ENCODE measurements at places on chromosomes 5 and 9.

DNA sequence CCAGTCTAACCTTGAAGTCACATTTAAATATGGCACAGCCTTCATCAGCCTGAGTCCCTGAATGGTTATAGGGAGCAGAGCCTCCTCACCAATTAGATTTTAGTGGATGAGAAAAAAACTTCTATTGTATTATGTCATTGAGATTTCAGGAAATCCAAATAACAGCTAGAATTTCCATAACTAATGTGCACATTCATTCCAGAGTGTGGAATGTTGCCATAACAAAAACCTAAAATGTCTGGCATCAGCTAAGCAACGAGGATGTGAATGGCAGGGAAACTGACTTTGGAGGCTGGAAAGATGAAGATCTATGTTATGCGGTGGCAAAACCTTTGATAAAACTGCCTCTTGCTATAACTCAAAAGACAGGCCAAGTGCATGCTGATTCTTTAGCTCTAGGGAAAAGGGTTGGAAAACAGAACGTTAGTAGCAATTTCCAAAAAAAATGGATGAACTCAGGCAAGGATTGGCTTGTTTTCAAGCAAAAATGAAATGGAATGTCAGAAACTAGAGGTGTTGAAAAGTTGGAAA, 91.3 kb upstream of the NFIB start:
- DNase-seq, result no peak

- no peak for DNase-seq
Measured at GRCh38 chr5:124330595-124331220, 415.7 kb downstream of the ZNF608 start.

- no peak for DNase-seq
Measured at GRCh38 chr5:54887663-54888062, 97.7 kb downstream of the ESM1 start.

DNA sequence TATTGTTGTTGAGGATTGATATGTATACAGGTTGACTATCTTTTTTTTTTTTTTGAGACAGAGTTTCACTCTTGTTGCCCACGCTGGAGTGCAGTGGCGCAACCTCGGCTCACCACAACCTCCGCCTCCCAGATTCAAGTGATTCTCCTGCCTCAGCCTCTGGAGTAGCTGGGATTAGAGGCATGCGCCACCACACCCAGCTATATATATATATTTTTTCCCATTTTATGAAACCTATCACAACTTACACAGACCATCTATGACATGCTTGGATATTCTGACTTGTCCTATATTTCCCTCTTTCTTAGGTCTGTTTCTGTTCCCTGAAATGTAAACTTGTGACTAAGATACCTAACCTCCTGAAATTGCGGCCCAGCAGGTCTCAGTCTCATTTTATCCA, 5.0 kb downstream of the CD14 start:
- DNase-seq, result no peak

DNA sequence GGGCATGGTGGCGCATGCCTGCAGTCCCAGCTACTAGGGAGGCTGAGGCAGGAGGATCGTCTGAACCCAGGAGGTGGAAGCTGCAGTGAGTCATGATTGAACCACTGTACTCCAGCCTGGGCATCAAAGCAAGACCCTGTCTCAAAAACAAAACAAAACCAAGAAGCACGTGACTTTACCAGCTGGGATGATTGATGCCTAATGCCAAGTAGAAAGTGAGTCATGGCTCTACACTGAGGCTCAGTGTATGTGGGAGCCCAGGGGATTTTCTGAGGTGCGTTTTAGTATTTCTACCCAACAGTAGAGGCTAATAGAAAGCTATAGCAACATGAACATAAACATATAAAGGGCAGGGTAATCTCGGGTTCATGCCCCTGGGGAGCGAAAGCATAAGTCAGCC, 13.9 kb upstream of the BRD3OS start:
- no peak for DNase-seq

- DNase-seq, result no peak
Measured at GRCh38 chr5:133714161-133714915, 102.0 kb upstream of the FSTL4 start.

- DNase-seq, result no peak
Measured at GRCh38 chr9:114372921-114373448, 14.8 kb downstream of the AKNA start.

DNA sequence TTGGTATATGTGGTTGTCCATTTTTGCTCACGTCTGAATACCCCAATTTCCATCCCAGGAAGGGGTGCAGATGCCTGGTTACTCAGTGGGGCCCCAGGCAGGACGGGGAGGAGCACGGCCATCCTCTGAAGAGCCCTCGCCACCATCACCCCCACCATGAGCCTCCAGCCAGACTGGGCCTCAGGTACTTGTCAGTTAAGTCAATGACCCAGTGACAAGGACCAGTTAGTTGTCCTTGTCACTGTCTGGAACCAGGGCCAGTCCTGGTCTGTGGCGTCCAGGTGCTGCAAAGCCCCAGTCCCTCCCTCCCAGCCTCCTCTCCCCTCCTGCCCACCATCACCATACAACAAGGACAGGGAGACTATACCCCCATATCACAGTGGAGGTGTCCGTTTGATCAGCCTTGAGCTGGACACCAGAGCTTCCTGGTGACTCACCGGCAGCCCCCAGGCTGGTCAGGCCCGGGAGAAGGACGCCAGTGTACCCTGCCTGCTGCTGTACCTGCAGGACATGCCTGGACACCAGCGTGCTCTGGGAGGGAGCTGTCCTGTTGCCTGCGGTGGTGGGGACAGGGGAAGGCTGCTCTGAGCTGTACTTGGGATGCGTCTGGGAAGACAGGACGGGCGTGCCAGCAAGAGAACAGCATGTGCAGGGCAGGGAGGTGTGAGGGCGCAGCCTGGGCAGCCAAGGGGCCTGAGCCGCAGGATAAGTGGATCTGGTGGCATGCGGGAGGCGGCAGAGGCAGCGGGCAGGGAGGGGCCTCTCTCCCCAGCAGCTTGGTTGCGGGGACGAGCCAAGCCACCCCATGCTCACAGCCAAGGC, 32.6 kb upstream of the TTLL11 start:
- DNase-seq, result no peak

DNA sequence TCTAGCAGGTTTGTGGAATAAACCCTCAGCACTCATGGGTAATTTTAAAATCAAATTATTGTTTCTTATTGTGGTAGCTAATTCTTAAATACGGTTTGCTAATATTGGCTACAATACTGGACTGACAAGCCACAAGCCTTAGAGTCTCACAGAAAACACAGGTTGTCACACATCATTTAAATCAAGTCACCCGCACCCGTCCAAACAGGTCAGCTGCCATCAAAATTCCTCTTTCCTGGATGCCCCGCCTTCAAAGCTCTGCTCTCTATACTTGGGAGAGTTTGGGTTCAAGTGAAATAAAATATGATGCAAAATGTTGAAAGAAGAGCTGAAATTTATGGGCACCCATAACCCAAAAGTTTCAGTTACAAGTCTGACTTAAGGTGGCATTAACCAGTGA, 12.3 kb upstream of the SUSD1 start:
- no peak for DNase-seq

DNA sequence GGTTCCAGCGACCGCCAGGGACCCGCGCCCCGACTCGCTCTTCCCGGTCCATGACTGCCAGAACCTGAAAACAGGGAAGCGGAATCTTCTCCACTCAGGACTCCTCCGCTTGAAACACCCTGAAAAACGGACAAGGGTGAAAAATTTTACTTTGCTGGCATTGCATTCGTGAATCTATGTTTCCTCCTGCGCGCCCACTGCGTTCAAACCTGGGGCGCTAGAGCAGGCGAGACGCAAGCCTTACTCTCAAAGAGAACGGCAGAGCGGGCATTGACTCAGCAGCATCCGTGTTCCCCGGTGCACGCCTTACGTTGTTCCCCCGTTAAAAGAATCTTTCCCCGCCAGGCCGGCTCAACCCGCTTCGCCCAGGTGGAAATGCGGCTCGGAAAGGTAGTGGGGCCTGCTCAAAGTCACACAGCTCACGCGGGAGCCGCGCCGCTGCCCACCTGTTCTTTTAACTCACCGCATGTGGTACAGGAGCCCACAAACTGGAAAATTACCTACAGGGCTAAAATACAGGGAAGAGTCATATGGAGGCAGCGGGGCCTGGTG, 999 bp upstream of the DRD1 start:
- DNase-seq, result no peak

GRCh38 chr5:156427315-156427714, 100.4 kb downstream of the SGCD start:
- DNase-seq, result no peak

DNA sequence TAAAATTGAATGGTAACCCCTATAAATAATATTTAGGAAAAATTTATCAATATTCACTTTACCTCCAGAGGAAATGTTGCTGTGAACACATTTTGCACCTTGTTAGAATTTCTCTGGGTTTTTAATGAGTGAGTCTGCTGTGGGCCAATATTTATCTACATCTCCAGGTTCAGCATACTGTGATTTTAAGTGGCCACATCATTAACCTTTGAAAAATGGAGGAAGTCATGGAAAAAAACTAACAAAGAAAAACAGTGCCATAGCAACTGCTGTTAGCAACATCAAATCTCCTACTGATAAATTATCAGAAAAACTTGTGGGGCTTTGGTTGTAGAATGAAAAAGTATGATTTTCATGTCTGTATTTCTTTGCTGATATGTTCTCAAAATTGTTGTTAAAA, 55.0 kb downstream of the CD180 start:
- no peak for DNase-seq

GRCh38 chr5:63262185-63262981, 683.8 kb downstream of the LRRC70 start:
- DNase-seq, result peak; percentile 60

GRCh38 chr9:84701801-84702200, 32.3 kb downstream of the NTRK2 start:
- no peak for DNase-seq

DNA sequence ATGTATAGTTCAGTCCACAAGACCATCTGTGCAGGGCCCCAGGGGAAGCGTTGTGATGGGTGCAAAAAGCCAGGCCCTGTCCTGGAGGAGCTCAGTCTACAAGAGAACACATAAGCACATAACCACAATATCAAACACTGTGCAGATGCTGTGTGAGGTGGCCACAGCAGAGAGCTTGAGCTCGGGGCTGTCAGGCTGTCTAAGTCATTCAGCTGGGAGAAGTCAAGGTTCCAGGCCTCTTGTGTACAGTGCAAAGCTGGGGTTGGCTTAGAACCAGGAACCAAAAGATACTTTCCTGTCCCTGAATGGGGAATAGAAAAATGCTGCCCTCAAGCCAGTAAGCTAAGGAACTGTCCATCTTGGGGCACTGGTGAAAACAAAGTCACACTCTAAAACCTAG, 75.0 kb downstream of the PRDM6 start:
- no peak for DNase-seq

DNA sequence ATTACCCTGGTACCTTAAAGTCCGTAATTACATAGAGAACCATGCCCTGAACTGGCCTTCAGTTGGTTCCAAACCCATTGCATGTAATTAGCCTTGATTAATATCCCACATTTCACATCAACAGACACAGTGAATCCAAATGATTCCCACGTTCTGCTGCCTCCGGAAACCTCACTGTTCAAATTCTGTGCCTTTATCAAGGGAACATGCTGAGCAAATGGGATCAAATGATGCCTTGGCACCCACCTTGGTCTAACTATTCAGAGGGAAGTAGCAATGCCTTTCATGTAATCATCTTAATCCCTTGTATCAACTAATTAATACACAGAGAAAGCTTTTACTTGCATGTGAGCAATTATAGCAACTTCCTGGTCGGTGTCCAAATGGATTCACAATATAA, 100.6 kb downstream of the EFNA5 start:
- no peak for DNase-seq

GRCh38 chr5:62154758-62155157, 151.2 kb upstream of the KIF2A start:
- no peak for DNase-seq

DNA sequence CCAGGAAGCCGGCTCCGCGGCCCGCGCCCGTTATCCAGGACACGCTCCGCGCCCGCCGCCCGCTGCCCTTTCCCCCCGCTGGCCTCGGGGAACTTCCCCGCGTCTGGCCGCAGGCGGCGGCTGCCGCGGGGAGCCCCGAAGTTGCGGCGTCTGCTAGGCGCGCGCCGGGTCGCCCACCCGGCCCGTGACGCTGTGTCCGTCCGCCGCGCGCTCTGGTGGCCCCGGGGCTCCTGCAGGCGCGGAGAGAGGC, 621 bp upstream of the GCNT4 start:
- DNase-seq, result no peak

DNA sequence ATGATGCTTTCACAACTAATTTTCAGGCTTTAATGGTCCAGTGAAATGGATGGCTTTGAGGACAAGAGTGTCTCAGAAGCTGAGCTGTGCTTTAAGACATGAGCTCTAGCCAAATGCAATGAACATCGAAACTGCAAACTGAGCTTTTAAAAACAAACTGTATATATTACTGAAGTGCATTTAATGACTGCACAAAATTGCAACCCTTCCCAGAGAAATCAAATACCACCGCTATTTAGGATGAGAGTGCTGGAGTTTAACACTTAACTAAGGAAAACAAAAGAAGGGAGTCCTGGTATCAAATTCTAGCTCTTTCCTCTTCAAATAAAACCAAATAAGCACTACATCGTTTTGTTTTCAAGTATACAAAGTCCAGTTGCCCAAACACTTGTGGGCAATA, 163.9 kb downstream of the SLF1 start:
- DNase-seq, result no peak

- no peak for DNase-seq
Measured at GRCh38 chr9:131017067-131017466, 8.1 kb downstream of the LAMC3 start.

- no peak for DNase-seq
Measured at GRCh38 chr5:147690595-147690994, 91.9 kb downstream of the JAKMIP2 start.

DNA sequence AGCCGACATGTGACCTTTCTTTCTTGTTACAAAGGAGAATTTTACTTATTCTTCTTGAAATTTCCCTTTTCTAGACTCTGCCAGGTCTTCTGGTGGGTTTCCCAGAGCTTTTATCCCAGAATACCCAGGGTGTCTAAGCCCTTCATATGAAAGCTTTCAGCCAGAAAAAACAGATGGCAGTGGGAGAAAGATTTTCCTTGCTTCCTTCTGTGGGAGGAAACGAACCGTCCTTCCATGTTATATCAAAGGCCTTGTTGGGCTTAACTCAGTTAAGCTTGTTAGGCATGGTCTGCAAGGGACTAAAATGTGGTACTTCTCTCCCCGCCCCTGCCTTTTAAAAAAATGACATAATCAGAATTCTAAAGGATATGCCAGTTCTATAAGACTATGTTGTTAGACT, 47.5 kb downstream of the SPATA31D1 start:
- no peak for DNase-seq

GRCh38 chr5:15834596-15835245, 334.7 kb downstream of the FBXL7 start:
- DNase-seq, result peak; percentile 96

GRCh38 chr5:179060116-179061008, at the start of gene ZNF354C:
Gene ZNF354C (plus strand): TSS chr5:179060373. CDS start chr5:179062069, 1,696 bp downstream.
- DNase-seq, result peak; percentile 62

- DNase-seq, result no peak
Measured at GRCh38 chr5:511476-511875, 12.8 kb downstream of the SLC9A3 start.

DNA sequence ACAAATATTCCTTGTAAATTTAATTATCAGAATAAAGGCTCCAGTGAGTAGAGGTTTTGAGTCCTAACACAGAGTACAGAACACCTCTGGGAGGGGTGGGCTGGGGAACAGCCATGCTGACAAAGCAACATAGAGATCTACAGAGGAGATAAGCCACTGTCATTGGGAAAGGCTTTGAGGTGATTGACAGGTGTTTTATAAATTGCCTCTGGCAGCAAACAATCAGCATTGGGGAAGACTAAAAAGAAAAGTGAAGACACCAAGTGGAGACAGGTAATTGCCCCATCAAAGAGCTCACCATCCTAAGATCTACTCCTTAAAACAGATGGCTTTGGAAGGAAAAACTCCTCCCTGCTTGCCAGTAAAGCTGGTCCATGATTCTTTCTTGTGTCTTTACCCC, 189.7 kb upstream of the TLE4 start:
- DNase-seq, result no peak

GRCh38 chr5:57871496-57871895, 388.9 kb upstream of the ACTBL2 start:
- no peak for DNase-seq

Data from retinal pigment epithelial cell (primary cell).